ENCODE measurements at places on chromosomes 5 and 9. TPM values are rescaled to one million over a fixed set of nuclear protein-coding genes. Genes with fewer than 3 reads are reported as not detected.

SPINK13 gene
- total RNA-seq, result not detected

NTRK2 gene
- total RNA-seq, result 1.5 TPM

TAF11L11 gene
- not detected for total RNA-seq

SPINK7 gene
- total RNA-seq, result not detected

IL5 gene
- 0.39 TPM for total RNA-seq

PRRT1B gene
- not detected for total RNA-seq

PRDM9 gene
- total RNA-seq, result not detected

GRHPR gene
- total RNA-seq, result 49.6 TPM

PLEKHG4B gene
- not detected for total RNA-seq

SLC4A9 gene
- total RNA-seq, result 0.10 TPM

CDH18 gene
- total RNA-seq, result not detected

CFAP90 gene
- not detected for total RNA-seq

TTC23L gene
- not detected for total RNA-seq

SPATA31C1 gene
- total RNA-seq, result not detected

SLC46A2 gene
- total RNA-seq, result not detected

FREM1 gene
- 0.02 TPM for total RNA-seq

ANKRD18B gene
- total RNA-seq, result 2.4 TPM

PDCD1LG2 gene
- 10.5 TPM for total RNA-seq

RLN1 gene
- total RNA-seq, result 0.80 TPM

FBP2 gene
- total RNA-seq, result not detected

CDKN2A gene
- total RNA-seq, result 22.9 TPM

PTGR1 gene
- total RNA-seq, result 1.1 TPM

TARS1 gene
- total RNA-seq, result 150 TPM

SIGMAR1 gene
- 63.0 TPM for total RNA-seq

TAS2R1 gene
- not detected for total RNA-seq

COL23A1 gene
- total RNA-seq, result not detected

VAV2 gene
- total RNA-seq, result 3.1 TPM

HNRNPK gene
- total RNA-seq, result 722 TPM

SLC34A3 gene
- not detected for total RNA-seq

Measured in T-helper 1 cell treated with Interleukin-12 subunit alpha and Interleukin-12 subunit beta and Interleukin-4 antibody, amounts not matched to agents 30 ng/mL and 1 ng/mL, for 36 hours (primary cell).